ENCODE measurements at places on chromosomes 6 and 20.
A peak's percentile ranks its signal among the peaks of the same experiment; 100 is the strongest.

DNA sequence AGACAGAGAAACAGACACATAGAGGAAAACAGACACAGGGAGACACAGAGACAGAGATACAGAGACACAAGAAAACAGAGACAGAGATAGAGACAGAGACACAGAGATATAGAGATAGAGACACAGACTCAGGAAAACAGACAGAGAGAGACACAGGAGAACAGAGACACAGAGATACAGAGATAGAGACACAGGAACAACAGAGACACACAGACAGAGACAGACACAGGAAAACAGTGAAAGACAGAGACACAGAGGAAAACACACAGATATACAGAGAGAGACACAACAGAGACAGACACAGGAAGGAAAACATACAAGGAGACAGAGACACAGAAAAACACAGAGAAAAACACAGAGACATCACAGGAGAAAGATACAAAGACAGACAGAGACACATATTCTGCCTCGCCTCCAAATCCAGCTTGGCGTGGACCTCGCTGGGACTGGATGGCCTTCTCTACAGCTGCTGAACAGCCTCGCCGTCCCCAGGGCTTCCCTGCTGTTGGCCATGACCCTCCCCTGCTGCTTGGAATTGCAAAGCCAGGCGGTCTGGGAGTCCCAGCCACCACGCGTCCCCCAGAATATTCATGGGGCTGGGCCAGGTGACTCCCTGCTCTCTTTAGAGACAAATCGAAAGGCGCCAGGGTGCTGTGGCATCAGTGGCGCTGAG lies 36.8 kb downstream of the NTSR1 start:
- no peak for DNase-seq

GRCh38 chr6:125307964-125308615 lies 6.3 kb upstream of the HDDC2 start:
- no peak for DNase-seq

- DNase-seq = peak; percentile 77
Measured at GRCh38 chr20:50251992-50252511, 61.4 kb downstream of the CEBPB start.

DNA sequence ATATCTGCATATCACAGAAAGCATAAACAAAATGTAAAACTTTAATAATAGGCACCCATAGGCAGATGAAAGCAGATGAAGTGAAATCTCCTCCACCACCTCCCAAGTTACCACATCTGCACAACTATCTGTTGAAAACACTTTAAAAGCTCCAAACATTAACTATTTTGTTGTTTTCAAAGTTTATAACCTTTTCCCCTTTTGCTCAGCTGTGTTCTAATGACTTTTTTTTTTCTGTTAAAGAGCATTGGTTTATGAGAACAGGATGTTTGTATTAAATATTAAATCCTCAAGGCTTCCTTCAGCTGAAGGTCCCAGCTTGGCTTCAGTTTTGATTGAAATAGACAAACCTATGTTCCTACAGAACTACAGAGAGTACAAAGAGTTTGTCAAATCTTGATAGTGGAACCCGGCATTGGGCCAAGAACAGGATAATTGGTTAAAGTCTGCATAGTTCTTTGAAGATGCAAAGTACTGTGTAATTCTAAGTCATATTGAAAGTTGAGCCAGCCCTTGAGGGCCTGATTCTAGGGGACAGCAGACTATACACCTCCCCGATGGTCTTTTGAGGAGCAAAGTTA lies 255.1 kb upstream of the JAG1 start:
- DNase-seq = no peak

GRCh38 chr6:139546106-139546472 lies 171.6 kb upstream of the CITED2 start:
- DNase-seq = no peak

DNA sequence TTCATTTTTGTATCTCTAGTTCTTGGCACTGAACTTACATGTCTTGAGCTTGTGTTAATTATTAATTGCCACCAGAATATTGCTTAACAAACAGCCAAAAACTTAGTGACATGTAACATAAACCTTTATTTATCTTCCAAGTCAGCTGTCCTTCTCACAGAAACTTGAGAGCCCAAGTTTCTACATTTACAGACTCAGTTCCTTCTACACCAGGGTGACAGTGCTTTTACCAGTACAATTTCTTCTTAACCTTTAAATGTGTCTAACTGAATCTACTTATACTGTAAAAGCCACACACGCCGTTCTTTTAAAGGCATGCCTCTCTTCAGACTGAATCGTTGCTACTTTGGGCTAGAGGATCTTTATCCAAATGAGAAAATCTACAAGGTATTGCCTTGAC lies 539.2 kb downstream of the GRIK2 start:
- DNase-seq = no peak

DNA sequence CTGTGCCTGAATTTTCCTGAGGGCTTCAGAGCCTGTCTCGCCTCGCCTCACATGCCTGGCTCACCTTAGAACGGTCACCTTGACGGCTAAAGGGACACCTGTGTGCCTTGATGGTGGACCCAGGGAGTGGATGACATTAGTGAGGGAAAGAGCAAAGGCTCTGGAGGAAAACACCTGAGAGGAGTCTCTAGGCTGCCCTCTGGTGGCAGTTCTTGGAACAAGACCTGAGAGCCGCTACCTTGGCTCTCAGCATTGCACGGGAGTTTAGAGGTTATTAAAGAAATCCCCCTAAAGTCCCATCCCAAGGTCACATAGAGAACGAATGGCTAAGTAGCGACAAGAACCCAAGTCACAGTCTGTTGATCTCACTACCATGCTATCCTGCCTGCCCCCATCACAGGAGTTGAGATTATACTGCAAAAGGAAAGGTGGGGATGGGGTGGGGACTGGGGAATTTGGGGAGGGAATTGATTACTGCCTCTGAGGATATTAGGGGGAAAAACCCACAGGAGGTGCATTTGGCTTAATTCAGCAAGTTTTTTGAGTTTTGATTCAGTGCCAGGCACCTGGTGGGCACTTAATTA lies 7.9 kb upstream of the CDSN start:
- DNase-seq = peak; percentile 63

- no peak for DNase-seq
Measured at GRCh38 chr20:60986506-60987156, 265.4 kb upstream of the CDH4 start.

- no peak for DNase-seq
Measured at GRCh38 chr6:68252632-68253031, 382.4 kb upstream of the ADGRB3 start.

DNA sequence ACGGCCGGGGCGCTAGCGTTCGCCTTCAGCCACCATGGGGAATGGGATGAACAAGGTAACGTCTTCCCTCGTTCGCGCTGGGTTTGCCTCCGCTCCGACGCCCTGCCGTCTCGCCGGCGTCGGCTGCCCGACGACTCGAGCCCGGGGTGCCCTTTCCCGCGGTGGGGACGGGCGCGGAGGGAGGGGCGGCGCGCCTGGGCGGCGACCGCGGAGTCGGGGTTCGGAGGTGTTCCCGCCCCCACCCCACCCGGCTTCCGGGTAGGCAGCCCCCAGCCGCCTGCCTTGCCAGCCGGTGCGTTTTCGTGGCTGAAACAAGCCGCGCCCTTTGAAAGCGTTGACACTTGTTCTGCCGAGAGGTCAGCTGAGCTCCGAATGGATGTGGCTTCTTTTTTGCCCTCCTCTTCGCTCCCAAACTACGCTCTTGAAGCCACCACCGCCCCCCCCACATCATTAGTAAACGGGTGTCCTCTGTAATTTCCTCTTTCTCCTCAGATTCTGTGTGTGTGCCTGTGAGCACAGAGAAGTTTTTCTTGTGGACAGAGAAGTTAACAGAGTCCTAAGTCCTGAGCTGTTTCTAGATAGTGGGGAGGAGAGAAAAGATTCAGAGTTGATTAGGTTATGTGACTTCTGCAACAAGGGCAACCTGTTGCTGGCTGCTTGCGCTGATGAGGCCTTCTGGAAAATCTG lies 362 bp downstream of the DUSP22 start:
- DNase-seq = no peak

- DNase-seq = no peak
Measured at GRCh38 chr6:13531956-13532355, 42.4 kb upstream of the SIRT5 start.

GRCh38 chr20:51563486-51564332 lies 21.2 kb upstream of the NFATC2 start:
- peak; percentile 74 for DNase-seq

DNA sequence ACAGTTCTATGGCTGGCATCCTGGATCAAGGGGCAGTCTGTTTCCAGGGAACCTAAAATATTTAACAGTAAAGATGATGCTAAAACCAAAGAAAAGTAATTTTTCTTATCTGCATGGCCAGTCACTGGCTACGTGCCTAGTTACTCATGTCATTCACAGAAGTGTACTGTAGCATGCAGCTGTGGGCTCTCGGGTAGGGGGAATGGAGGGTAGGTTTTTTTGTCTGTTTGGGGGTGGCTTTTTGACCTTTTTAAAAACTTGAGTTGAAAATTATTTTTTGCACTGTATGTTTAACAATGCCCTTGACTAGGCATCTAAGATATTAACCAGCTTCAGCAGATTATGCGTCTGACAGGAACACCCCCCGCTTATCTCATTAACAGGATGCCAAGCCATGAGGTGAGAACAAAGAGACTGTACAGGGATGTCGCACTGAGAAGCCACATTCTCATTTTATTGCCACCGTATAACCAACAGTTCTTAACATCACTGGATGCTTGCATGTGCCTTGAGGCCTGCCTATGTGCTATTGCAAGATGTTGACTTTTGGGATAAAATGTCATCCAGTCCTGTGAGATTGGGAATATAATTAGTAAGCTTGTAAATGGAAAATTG lies 30.3 kb upstream of the MAPK13 start:
- no peak for DNase-seq

- no peak for DNase-seq
Measured at GRCh38 chr20:61937146-61937962, 128.3 kb downstream of the TAF4 start.

GRCh38 chr20:54250691-54251090 lies 42.8 kb downstream of the PFDN4 start:
- no peak for DNase-seq

DNA sequence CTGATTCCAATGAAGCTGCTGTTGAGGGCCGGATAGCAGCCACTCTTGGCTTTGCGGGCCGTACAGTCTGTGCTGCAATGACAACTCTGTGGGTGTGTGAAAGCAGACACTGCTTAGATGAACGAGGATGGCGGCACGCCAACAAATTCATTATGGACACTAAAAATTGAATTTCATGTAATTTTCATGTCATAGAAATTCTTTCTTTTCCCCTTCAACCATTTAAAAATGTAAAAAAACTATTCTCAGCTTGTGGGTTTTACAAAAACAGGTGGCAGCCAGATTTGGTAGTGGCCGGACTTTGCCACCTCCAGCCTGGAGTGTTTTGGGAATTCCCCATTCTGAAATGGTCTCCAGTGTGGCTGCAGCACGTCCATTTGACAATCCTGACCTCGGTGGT lies 26.0 kb downstream of the MAS1 start:
- no peak for DNase-seq

- no peak for DNase-seq
Measured at GRCh38 chr6:117481278-117481925, 1.1 kb upstream of the DCBLD1 start.

DNA sequence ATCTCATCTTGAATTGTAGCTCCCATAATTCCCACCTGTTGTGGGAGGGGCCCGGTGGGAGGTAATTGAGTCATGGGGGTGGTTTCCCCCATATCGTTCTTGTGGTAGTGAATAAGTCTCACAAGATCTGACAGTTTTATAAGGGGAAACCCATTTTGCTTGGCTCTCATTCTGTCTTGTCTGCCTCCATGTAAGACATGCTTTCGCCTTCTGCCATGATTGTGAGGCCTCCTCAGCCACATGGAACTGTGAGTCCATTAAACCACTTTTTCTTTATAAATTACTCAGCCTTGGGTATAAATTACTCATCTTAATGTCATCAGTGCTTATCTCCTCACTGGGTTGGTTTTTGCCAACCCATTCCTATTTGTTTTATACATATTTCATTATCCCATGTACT lies 142.0 kb upstream of the GMDS start:
- no peak for DNase-seq

DNA sequence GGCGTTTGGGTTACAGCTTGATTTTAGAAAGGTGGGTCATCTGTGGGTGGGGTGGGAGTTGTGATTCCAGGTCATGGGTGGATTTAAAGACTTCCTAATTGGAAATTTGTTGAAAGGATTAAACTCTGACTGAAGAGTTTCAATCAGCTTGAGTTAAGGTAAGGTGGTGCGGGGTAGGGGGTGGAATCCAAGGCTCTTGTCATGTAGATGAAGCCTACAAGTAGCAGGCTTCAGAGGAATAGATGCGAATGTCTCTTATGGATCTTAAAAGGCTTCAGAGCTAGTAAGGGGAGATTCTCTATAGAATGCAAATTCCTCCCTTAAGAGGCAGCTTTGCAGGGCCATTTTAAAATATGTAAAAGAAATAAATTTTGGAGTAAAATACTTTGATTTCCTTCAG lies 645.3 kb downstream of the FRK start:
- no peak for DNase-seq

- DNase-seq = no peak
Measured at GRCh38 chr6:129105035-129105434, 222.1 kb downstream of the LAMA2 start.

GRCh38 chr20:33277471-33278441 lies 5.3 kb upstream of the BPIFB1 start:
- DNase-seq = no peak

DNA sequence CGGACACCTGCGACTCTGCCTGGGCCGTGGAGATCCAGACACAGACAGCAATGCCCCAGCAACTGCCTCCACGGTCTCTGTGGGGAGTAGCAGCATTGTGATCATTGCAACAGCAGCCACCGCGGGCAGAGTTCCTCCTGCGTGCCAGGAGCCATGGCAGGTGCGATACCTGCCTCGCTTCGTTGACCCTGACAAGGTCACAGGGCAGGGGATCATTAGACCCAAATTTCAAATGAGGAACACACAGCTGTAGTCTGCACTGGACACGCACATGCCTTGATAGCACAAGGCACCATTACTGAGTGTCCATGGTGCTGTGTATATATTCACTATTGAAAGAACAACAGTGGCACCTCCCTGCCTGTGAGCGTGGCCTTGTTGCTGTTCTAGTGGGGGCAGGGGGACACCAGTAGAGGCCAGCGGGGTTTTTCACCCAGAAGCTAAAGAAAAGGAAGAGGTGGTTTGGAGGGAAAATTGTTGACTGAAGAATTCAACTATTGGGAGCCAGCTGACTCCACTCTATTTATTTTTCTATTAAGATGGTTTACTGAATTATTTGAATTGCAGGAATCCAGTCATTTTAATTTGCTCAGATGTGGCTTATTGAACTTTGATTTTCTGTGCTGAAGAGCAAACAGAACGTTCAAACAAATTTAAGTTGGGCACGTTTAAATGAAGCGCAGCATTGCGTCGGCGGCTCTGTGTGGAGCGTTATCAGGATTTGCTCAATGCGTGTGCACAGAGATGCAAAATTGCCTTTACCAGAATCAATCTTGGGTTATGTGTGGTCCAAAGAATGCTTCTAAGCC lies 60.2 kb upstream of the RPS6KA2 start:
- no peak for DNase-seq

- no peak for DNase-seq
Measured at GRCh38 chr6:3220366-3220765, 7.1 kb downstream of the TUBB2B start.

- DNase-seq = no peak
Measured at GRCh38 chr6:5582762-5583161, 321.4 kb downstream of the FARS2 start.

Data from GM03348 (cell line).